ENCODE measurements at places on chromosomes 16 and 17.

GRCh38 chr16:89287777-89288576, 70.5 kb downstream of the ZNF778 start:
- DNase-seq = no peak

DNA sequence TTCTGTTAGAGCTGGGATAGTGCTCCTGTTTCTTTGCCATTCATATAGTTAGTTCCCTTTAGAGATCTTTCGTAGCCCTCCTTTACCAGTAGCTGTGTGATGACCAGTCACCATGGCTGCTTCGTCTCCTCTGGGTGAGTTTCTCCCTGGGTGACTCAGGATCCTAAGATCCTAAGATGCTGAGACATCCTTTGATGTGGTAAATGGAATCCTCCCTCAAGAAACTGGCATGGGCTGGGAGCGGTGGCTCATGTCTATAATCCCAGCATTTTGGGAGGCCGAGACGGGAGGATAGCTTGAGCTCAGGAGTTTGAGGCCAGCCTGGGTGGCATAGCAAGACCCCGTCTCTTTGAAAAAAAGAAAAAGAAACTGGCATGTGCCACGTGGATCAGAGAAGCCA, 5.9 kb downstream of the PHAF1 start:
- DNase-seq = no peak

DNA sequence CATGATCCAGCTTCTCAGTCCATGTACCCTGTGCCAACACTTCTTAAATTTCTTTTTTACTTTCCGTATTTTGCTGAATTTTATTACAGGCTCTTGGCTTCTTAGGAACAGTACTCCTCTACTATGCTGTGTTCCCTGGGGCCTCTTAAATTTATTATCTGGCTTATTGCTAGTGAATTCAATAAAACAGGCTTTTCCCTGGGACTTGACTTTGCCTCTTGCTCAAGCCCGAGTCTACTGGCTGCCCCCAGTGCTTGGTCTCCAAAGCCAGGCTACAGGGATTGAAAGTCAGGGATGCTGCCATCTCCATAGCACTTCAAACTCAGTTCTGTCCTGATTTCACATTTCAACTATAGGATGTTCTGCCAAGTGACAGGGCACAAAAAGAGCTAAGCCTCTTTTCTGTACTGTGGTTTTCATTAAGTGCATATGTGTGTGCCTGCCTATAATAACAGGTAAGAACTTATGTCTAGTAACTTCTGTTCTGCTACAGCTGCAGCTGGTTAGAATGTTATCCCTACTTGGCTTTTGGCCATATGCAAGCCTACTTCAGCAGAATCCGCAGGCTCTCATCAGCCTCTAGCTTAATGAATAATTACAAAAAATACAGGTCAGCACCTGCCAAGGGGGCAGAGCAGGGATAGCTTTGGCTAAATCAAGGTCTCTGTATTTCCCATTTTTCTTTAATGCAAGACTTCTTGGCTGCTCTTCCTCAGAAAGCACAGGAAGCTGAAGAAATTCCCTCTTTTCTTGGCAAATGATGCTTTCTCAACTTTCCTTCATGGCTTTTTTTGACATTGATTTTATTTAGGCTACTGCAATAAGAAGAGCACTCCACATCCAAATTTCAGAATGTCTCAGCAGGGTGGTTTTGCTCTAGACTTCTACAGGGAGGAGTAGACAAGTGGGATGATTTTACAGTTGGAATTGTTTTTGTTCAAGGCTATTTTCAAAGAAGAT, 8.2 kb downstream of the FAM20A start:
- no peak for DNase-seq

DNA sequence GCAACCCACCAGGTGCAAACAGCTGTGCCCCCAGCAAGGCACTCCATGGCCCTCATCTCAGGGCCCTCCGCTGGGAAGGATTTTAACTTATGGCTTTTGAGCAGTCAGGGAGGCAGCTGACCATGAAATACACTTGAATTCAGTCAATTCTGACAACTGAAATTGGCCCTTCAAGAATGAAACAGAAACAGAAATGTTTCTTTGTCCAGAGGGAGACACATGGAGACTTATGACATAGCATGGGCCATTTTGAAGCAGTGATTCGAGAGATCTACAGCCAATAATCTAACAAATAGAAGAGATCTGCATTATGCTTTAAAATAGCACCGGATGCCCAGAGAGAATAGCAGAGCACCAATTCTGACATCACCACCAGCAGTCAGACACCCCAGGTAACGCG, 7.5 kb downstream of the CACNG1 start:
- DNase-seq = no peak

- DNase-seq = no peak
Observed at GRCh38 chr17:60863892-60864707, 186.4 kb downstream of the BCAS3 start.

DNA sequence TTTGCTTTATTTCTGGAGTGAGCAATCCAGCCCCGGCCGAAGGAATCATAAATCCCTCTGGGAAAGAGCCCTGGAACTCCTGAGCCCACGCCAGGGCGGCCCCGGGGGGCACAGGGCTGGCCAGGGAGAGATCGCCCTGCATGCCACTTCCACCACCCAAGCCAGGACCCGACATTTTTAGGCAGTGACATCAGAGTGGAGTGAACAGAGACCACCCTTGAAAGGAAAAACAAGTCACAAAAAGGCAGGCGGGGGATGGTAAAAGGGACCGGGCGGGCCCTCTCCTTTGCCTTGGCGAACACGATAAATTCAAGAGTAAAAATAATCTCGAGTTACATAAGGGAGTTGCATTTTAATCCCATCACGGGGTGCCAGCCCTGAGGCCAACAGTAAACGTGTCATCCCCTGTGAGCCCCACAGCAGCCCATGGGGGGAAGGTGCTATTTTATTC, 284.1 kb downstream of the C16orf95 start:
- no peak for DNase-seq

- no peak for DNase-seq
Observed at GRCh38 chr16:51500306-51500705, 349.2 kb upstream of the SALL1 start.

GRCh38 chr17:2551928-2552327, 40.2 kb upstream of the METTL16 start:
- no peak for DNase-seq

- DNase-seq = no peak
Observed at GRCh38 chr17:8016632-8017424, 14.4 kb downstream of the GUCY2D start.

DNA sequence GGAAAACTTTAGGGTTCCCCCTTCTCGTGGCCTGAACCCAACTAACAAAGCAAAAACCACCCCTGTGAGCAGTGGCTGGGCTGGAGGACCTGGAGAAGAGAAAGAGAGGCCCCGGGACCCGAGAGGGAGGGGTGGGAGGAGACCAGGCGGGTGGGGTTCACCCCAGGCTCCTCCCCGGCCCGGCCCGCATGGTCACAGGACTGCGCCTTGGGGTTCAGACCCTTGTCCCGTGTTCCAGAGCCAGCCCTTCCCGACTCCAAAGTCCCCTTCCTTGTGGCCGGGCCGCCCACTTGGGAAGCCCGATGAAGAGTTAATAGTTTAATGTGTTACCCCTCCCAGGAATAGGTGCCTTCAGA, 852 bp downstream of the MARVELD3 start:
- DNase-seq = no peak

- DNase-seq = no peak
Observed at GRCh38 chr16:83068686-83069085, 441.9 kb downstream of the CDH13 start.

GRCh38 chr17:71801301-71801700, 319.5 kb upstream of the SOX9 start:
- no peak for DNase-seq

DNA sequence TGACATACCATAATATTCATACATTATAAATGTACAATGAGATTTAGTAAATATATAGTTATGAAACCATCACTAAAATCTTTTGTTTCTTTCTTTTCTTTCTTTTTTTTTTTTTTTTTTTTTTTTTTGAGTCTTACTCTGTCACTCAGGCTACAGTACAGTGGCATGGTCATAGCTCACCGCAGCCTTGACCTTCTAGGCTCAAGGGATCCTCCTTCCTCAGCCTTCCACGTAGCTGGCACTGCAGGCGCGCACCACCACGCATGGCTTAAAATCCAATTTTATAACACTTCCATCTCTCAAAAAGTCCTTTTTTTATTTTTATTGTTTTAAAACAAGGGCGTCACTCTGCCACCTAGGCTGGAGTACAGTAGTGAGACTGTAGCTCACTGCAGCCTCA, 41.1 kb downstream of the ZNRF1 start:
- no peak for DNase-seq

GRCh38 chr17:51372345-51373004, 112.1 kb downstream of the UTP18 start:
- DNase-seq = no peak

DNA sequence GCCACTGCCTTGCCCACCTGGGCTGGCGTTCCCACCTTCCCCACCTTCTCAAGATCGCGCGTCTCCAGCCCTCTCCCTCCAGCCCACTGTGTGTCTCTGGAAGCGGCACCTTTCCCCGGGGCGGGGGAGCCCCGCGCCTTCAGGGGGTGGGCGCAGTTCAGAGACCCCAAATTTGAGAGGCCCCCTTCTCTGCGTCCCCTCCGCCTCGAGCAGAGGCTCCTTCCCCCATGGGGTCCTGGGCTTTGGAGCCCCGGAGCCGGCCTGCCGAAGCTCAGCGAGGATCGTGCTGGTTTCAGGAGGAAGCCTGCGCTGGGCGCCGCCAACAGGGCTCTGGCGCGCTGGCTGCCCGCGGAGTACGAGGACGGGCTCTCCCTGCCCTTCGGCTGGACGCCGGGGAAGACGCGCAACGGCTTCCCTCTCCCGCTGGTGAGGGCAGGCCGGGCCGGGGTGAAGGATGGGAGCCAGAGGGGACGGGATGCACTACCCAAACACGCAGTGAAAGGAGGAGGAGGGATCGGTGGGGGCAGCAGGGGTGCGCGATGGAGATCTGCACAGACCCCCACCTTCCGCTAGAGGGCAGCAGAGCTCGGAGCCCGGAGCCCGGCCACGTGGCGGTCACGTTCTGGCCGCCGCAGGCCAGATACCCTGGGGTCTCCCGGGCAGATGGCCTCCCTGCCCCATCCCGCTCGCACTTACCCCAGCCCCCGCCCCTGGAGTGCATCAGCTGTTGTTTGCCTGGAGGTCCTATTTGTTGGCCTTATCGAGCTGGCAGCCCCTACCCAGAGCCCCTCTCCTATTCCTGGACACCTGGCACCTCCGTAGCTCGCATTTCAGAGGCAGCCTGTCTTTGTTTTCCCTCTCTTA, 11.1 kb downstream of the LPO start:
- peak; percentile 78 for DNase-seq

DNA sequence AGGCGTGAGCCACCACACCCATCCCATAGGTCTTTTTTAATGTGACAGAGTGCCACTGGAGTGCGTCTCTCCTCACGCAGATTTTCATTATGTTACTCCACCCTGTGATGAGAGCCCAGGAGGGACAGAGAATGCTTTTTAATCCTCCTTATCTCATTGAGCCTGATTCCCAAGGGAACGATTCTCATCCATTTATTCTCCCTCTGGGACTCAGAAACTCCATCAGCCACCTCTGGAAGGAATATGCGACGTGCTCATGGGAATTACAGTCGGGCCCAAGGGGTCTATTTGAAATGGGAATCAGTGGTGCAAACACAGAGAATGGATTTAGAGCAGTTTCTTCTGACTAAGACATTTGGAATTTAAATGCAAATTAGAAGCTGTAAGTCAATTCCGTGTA, 155.9 kb upstream of the HSBP1 start:
- DNase-seq = no peak

DNA sequence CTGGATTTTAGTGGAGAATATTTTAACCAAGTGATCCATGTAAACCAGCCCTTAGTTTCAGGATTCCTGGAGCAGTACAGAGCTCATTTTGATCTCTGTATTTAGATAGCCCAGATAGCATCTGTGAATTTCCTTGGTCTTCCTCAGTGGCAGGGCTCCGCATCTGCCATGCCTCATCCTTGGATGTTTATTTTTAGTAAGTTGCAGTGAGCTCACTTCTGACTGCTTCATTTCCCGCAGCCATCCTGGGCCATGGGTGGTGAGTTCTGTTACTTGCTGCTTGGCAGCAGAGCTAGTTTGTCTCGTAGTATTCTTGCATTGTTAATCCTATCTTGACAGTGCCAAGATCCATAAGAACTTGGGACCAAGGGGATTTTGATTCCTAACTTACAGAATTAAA, 33.7 kb downstream of the IST1 start:
- no peak for DNase-seq

DNA sequence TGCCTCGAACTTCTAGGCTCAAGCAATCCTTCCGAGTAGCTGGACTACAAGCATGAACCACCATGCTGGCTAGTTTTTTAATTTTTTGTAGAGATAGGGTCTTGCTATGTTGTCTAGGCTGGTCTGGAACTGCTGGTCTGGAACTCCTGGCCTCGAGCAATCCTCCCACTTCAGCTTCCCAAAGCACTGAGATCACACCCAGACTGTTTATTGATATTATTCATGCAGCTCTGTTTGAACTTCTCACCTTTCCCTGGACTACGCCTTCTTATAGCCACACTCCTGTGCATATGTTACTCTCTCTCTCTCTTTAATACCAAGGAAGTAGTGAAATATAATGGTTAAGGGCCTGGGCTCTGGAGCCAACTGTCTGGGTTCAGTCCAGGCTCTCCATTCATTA, 4.6 kb downstream of the COG7 start:
- no peak for DNase-seq

- DNase-seq = no peak
Observed at GRCh38 chr17:2962729-2963128, 100.7 kb downstream of the OR1D5 start.

DNA sequence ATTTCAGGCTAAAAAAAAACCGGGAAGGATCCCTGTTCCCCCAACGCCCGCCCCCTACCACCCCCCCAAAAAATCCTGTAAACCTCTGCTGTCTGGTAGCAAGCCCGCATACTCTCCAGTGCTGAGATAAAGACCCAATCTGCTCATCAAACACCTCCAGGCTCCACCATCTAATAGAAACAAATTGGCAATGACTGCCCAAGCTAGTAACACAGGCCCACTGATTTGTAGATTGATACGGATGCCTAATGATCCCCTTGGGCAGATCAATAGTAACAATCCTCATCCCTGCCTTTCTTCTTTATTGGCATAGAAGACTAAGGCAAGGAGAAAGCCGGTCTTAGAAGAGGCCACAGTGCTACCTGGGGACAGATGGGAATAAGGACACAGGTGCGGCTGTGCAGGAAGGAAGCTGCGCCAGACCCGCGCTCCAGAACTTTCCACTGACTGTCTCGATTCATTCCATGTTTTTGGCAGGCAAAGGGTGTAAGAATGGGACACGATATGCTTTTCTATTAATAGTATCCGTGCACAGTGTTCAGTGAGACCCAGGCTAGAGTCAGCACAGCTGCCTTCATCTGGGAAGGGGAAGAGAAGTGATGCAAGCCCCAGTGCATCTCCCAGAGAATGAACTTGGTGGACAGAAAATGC, 407.6 kb upstream of the PSMD7 start:
- DNase-seq = no peak

DNA sequence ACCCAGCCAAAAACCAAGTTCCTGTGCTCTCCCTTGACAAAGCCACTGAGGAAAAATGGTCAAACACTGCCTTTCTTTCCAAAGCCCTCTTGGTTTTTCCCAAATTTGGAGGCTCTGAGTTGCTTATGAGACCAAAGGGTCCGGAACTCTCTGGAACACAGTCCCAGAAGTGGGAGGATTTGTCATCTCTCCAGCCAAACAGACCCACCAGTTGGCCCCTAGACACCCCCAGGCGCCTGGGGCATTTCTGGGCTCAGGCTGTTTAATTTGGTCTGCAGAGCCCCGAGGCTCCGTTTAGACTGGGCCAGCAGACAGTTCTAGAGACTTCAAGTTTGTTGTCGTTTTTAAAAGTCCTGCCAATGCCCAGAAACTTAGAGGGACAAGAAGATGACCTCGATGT, 239.1 kb downstream of the SEC14L1 start:
- no peak for DNase-seq
